ENCODE measurements at places on chromosomes 7 and 10.

DNA sequence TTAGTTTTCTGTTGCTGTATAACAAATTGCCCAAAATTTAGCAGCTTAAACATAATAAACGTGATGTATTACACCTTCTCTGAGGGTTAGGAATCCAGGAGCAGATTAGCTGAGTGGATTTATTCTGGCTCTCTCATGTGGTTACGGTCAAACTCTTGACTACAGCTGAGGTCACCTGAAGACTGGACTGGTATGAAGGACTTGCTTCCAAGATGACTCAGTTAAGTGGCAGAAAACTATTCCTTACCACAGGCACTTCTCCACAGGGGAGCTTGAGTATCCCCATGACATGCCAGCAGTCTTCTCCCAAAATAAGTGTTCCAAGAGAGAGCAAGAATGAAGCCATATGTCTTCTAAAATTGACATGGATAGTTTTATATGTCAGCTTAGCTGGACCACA, 957.2 kb upstream of the GHITM start:
- DNase-seq = no peak

- DNase-seq = no peak
Observed at GRCh38 chr10:118276727-118277126, 65.4 kb downstream of the FAM204A start.

DNA sequence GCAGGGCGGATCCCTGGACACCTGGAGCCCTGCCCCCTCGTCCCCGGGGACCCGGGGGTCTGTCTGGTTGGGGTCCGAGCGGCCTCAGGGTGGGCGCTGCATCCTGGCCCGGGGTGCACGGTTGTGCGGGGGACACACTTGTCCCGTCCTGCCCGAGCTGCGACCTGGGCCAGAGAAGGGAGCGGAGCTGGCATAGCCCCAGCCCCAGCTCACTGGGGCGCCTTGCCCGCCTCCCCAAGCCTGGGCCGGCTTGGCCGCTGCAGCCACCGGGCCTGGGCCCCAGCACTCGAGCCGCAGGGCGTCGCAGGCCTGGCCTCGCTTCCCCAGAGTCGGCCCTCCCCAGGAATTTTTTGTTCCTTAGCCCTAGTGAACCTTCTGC, 54.5 kb downstream of the GLRX3 start:
- no peak for DNase-seq

DNA sequence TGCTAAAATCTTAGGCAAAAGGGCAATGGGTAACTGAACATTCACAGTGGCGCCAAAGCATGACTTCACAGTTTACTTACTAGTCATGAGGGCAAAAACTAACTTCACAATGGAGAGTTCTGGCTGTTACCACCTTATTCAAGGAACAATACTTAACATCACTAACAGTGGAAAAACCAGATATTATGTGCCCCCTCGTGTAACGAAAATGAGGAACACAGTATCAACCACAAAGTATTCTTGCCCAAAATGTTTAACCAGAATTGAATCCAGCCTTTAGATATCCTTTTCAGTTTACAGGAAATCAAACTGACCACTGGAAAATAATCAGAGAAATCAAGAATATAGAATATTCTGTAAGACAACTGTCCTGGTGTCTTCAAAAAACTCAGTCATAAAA, 9.5 kb downstream of the C7orf25 start:
- DNase-seq = no peak

- no peak for DNase-seq
Observed at GRCh38 chr7:23965296-23965695, 255.3 kb downstream of the STK31 start.

- no peak for DNase-seq
Observed at GRCh38 chr10:36254199-36254598, 612.1 kb upstream of the FZD8 start.

DNA sequence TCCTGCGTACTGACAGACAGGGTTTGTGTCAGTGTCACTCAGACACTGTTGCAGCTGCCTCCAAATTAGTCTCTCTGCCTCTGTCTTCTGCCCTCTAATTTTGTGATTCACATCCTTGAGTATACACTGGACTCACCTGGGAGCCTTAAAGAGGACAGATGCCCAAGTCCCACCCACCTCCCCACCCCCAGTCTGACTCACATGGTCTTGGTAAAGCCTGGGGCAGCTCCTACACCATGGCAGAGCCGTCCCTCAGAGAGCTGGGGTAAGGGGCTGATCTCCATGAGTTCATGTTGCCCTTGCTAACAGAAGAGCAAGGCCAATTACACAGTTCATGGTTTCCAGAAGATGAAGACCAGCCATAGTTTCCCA, 197.6 kb upstream of the STK17A start:
- no peak for DNase-seq

GRCh38 chr7:39465055-39465929, 100.9 kb upstream of the YAE1 start:
- peak; percentile 23 for DNase-seq

GRCh38 chr10:12902135-12902572, 99.4 kb downstream of the CCDC3 start:
- DNase-seq = peak; percentile 62

GRCh38 chr7:122383934-122384333, 79.4 kb upstream of the FEZF1 start:
- DNase-seq = no peak

GRCh38 chr7:33157311-33157710, 27.9 kb downstream of the BBS9 start:
- no peak for DNase-seq

DNA sequence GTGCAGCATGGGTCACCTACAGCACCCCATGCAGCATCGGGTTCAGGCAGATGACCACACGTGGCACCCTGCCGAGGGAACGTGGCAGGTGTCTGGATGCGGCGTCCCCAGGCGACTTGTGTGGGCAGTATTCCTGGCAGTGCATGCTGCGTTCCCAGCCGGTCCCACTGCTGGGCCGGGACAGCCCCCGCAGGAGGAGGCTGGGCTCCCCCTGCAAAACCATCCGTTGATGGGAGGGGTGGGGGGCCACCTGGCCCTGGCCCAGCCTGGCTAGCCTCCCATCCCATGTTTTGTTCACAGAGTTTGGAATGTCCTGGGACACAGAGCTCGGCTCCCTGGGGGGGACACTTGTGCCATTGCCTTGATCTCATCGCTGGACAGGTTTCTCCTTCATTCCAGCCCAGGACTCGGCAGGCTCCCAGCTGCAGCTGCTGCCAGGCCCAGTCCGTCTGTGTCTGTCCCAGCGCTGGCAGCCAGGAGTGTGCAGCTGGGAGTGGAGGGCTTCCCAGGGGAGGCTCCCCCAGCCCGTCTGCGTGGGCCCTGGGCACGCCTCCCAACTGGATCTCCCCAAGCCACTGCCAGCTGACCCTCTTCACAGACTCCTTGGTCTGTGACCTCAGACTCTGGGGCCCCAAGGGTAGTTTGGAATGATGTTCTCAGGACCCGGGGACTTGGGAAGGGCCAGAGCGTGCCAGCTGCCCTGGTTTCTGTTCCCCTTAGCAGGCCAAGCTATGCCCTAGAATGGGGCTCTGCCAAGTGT, 32.6 kb downstream of the TMEM270 start:
- DNase-seq = no peak

DNA sequence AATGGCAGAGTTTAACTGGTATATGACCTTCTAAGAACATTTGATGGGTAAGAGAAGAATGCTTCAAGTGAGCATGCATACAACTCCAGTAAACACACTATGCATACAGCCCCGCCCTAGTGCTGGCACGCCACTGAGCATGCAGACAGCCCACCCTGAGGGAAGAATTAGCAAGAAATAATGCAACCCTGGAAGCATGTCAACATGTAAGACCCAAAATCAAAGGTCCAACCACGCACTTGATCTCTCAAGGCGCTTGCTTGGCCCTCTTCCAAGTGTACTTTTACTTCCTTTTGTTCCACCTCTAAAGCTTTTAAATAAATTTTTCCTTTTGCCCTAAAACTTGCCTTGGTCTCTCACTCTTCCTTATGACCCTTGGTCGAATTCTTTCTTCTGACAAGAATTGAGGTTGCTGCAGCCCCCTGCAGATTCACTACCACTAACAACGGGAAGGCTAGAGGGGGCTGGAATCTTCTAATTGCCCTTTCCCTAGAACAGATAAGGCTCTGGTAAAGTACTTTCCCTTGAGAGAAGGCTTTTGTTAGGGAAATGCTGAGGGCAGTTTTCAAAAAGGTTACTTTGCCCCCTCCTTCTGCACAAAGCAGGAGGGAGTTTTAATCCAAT, 3.4 kb downstream of the FAM24B start:
- no peak for DNase-seq

GRCh38 chr10:6046773-6047611, 15.2 kb downstream of the IL2RA start:
- no peak for DNase-seq

GRCh38 chr7:139750459-139751095, 27.2 kb downstream of the HIPK2 start:
- no peak for DNase-seq

DNA sequence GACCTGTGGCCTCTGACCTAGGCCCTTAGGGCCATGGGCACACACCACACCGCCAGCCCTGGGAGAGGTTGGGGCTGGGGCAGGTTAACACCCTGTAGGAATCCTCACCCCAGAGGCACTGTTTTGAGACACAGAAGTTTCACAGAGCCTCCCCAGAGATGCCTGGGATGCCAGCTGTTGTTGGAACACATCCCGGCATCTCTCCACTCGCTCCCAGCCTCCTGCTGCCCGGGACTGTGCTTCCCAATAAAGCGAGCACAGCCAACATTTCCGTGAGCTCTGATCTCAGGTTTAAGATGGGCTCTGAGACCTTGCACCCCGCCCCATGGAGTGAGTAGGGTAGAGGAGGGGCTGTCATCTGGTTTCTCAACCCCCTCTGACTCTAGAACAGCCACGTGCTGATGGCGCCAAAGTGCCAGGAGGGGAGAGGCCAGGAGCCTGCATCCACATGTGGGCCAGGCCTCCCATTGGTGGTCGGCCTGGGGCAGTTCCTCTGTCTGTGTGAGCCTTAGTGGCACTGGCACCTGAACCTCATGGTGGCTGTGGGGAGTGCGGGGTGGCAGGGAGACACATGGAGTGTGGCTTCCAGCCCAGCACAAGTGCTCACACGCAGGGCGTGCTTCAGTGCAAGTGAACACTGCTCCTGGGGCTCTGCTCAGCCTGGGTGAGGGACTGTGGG, 54.7 kb downstream of the RASGEF1A start:
- no peak for DNase-seq

DNA sequence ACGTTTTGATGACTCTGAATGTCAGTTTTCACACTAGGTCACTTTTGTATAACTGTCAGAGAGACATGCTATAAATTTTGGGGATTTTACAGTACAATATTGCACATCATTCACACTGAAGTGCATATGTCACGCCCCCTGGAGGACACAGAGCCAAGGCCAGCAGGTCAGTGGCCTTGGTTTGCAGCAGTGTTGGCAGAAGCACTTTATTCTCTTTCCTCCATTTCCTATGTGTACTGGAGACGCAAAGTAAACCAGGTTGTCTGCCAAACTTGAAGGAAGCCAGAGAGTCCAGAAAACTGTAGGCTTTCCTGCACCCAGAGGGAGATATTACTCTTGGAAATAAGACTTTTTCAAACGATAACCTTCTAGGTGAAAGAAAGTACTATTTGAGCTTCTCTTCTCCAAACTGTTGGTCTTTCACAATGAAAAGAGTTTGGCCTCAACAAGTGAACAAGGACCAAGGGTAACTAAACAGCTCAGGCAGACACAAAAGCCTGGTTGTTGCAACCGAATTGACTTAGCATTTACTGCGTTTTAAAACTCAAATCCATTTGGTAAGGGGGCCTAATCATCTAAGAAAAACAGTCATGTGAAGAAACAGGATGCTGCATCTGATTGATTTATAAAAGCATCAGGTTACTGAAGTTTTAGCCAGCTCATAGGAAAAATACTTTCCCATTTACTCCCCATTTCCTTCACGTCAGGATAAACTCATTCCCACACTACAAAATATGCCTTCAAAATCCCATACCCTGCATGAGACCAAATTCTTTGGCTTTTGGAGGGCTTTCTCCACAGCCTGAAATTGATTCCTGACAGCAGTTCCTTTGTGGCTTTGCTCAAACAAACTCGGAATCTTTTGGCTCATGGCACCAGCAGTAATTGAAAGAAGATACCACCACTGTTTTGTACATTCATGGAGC, 83.0 kb upstream of the SEC61G start:
- no peak for DNase-seq

DNA sequence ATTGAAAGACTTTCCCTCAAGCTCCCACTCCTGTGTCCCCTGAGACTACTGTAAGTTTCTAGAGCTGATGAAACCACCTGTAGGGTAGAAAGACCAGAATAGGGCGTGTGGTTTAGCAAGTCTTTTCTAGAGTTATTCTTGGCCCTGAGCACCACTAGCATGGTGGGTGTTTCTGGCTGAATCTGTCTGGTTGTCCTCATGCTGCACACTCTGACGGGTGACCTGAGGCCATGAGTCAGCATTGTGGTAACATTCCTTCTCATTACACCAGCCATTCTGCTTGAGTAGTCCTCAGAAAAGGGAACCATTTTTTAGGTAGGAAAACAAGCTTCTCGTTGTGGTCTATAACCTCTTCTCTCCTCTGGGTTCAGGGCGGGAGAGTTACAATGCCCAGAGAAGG, 250.3 kb downstream of the SNX13 start:
- DNase-seq = no peak

DNA sequence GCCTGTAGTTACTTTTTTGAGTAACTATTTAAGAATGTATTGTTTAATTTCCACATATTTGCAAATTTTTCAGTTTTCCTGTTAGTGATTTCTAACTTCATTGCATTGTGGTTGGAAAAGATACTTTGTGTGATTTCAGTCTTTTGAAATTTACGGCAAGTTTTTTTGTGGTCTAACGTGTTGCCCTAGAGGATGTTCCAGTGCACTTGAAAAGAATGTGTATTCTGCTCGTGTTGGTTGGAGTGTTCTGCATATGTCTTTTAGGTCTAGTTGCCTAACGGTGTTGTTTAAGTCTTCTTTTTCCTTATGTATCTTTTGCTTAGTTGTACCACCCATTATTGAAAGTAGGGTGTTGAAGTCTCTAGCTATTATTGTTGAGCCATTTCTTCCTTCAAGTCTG, 59.7 kb downstream of the LCOR start:
- DNase-seq = no peak

GRCh38 chr7:22732556-22733126, 5.6 kb downstream of the IL6 start:
- DNase-seq = no peak

DNA sequence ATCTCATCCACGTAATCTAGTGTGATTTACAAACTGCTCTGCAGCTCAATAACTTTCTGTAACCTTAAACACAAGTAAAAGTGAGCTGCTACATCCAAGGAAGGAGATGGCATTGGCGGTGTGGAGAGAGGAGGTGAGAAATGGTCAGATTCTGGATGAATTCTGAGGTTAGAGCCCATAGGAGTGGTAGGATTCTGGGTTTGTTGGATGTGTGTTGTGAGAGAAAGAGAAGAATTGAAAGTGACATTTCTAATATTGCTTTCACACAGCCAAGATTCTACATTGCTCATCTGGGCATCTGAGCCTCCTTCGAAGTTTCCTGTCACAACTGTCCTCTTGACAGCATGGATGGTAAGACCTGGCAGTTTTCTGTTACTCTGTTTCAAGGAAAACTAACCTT, 2.5 kb downstream of the MCM10 start:
- no peak for DNase-seq

Data from hematopoietic multipotent progenitor cell treated with erythropoietin and hydrocortisone succinate and interleukin-3 and kit ligand, for 15 days (in vitro differentiated cells).